ENCODE measurements at places on chromosomes 2 and 18.

GRCh38 chr2:120293096-120294007 lies 40.7 kb downstream of the RALB start:
- DNase-seq = no peak

DNA sequence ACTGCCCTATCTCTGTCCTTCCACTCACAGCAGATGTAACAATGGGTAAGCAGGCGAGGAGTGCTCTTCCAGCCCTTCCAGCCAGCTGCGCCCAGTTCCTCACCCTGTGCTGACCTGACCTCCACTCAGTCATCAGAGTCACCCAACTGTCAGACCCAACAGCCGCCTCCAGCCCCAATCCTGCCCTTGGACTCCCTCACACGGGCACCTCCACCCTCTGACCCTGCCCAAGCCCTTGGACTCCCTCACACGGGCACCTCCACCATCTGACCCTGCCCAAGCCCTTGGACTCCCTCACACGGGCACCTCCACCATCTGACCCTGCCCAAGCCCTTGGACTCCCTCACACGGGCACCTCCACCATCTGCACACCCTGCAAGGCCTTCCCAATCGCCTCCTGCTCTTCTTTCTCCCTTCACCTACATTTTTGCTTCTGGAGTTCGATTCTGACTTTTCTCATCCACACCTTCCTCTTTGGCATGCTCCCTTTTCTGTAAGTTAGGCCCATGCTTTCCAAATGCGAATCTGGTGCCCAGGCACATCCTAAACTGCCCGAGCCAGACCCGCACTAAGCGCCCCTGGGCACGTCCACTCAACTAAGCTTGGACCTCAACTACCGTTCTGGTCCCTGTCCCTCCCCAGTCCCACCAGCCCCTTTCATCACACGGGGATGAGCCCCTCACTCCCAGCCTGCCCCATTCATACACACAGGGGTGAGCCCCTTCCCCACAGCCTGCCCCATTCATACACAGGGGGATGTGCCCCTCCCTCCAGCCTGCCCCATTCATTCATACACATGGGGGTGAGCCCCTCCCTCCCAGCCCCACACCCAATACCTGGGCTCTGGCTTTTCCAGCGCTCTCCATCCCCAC lies 15.9 kb downstream of the EIPR1 start:
- DNase-seq = no peak

GRCh38 chr2:164617466-164617865 lies 3.8 kb downstream of the GRB14 start:
- DNase-seq = no peak

- peak; percentile 64 for DNase-seq
Observed at GRCh38 chr18:34729264-34729663, 19.2 kb downstream of the DTNA start.

GRCh38 chr2:101805152-101806088 lies 107.9 kb downstream of the MAP4K4 start:
- peak; percentile 57 for DNase-seq

DNA sequence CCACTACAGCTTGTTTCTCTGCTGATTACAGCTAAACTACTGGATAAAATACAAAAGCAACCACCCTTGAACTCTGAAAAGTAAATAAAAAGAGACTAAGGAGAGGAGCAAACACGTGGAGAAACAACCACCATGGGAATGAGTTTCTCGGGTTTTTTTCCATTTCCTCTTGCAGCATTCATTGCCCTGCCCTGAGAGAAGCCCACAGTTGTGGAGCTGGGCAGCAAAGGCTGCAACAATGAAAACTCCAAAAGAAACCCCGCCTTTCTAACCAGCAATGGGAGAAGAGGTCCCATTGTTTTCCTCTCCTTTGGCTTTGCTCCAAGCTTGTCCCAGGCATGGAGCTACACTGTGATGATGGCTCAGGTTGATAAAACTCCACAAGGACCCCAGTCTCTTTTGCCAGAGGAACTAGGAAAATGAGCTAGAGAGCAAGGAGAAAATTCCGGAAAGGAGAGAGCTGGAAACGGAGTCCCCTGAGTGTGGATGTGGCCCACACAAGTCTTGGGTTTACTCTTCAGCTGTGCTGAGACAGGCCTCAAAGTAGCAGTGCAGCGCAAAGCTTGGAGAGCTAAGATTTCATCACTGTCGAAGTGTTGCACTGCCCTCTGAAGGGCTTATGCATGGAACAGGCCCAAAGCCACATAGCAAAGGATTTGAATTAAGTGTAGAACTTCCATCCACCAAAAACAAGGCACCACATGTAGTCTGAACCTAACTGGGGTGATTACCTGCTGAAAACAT lies 20.9 kb downstream of the NAPG start:
- no peak for DNase-seq

DNA sequence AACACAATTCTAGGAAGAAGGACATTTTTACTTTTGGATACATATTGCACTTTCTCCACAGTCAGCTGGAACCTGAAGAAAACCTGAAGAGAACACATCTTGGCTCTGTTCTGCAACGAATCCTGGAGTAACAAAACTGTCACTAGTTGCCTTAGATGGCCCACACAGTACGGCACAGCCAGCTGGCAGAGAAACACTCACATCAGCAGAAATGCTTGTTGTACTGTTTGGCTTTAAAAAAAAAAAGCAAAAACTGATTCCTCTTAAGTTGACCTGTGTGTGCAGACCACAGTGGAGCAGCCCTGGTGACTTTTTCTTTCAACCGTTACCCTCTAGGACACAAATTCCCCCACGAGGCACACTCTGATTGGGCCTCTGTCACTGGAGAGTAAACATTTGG lies 152.3 kb upstream of the TWIST2 start:
- no peak for DNase-seq

DNA sequence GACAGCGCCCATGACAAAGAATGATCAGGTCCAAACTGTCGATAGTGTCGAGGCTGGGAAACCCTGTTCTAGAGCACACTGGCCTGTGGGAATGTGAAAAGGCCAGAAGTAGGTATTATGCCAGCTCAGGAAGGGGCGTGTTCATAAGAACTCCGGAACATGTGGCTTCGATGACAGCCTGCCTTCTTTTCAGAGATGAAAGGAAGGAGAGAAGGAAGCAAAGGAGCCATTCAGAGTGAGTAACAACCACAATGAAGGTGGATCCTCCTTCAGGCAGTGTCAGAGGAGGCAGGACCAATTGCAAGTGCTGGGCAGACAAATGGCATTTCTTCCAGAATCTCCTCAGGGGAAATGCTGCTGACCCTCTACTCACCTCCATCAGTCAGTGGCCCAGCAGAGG lies 58.5 kb downstream of the NCKAP5 start:
- no peak for DNase-seq

- DNase-seq = peak; percentile 60
Observed at GRCh38 chr2:199940373-199940772, 14.9 kb downstream of the TYW5 start.

DNA sequence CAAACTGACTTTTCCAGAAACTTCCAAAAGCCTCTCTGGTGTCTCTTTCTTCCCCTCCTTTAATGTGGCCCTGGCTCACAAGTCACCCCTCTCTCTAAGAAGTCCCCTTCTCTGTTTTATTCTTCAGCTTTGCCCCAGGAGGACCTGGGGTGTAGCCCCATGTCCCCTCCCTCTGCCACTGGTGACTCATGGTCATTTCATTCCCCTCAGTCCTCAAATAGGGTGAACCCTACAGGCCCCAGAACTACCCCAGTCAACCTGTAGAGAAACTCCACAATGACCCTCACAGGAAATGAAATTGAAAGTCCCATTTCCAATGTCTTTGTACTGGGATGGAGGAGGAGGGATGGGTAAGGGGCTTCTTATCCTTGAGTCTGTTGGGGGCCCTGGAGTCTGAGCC lies 6.2 kb upstream of the SPEG start:
- no peak for DNase-seq

- DNase-seq = no peak
Observed at GRCh38 chr2:189305291-189305943, 125.9 kb upstream of the COL5A2 start.

- no peak for DNase-seq
Observed at GRCh38 chr2:236916181-236916580, 169.5 kb upstream of the COPS8 start.

- no peak for DNase-seq
Observed at GRCh38 chr18:41499345-41499744, 455.7 kb upstream of the PIK3C3 start.

DNA sequence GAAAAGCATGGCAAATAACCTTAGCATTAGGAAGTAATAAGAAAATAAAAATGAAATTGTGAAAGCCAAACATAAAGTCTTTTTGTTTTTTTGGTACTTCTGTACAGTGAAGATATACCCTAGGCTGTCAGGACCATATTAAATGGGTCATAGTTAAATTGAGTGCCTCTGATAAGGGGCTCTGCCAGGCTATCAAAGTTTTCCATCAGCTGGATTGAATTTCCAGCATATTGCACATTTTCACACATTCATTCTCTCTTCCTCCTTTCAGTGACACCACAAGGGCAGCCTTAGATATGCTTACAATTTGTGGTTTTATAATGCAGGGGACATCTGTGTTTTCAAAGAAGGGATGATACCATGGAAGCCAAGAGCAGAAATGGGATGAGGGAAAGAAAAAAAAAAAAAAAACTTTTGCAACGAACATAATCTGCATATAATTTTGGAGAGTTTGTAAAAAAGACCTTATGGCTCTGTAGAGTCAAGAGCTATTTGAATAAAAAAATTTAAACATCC lies 109.3 kb upstream of the LYPD1 start:
- DNase-seq = no peak

DNA sequence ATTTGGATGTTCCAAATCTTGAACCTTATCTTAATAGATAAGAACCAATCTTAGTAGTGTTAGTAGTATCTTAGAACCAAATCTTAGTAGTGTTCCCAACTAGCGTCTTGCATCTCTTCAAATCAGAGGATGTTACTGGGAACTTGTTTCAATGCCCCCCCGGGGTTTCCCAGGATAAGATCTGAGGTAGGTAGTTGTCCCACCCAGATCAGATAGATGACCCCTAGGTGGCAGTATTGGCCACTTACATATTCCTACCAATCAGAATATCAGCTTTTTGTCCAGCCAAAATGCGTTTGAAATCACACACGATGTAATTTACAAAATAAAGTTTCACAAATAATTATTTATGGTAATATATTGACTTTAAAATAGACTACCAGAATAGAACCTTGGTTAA lies 314.8 kb downstream of the MBD2 start:
- peak; percentile 55 for DNase-seq

DNA sequence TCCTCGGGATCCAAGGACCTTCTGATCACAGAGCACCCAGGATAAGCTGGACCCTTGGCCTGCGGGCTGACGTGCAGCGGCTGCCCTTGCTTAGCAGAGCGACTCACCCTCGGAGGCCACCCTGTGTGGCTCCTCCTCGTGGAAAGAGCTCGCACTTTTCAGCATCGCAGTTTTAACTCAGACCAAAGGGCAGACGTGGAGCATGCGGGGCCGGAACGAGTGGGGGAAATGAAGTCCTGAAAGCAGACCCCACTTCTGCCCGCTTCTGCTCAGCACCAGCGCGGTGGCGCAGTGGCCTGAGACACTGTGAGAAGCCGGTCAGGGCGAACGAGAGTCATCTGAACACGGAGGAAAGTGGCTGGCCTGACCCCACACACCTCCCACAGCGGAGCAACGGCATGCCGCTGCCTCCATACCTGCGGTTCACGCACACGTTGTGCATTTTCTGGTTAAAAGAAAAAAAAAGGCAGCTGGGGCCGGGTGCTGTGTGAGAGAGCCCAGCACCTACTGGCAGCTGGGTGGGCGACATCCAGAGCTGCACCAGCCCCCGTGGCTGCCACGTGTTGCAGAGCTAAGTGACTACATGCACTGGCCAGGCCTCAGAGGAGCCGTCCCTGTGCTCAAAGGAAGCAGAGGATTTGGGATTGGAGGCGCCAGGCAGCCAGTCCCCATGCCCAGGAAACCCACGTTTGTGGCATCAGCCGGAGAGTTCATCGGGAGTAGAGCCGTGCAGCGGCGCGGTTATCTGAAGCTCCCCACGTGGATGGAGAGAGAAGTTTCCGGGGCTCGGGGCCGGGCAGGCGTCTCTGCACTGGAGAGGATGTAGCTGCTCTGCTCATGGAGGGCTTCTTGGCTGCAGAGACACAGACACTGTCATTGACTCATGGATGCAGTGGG lies 89.7 kb downstream of the USP40 start:
- no peak for DNase-seq

- no peak for DNase-seq
Observed at GRCh38 chr2:20430035-20430434, 16.8 kb upstream of the RHOB start.

DNA sequence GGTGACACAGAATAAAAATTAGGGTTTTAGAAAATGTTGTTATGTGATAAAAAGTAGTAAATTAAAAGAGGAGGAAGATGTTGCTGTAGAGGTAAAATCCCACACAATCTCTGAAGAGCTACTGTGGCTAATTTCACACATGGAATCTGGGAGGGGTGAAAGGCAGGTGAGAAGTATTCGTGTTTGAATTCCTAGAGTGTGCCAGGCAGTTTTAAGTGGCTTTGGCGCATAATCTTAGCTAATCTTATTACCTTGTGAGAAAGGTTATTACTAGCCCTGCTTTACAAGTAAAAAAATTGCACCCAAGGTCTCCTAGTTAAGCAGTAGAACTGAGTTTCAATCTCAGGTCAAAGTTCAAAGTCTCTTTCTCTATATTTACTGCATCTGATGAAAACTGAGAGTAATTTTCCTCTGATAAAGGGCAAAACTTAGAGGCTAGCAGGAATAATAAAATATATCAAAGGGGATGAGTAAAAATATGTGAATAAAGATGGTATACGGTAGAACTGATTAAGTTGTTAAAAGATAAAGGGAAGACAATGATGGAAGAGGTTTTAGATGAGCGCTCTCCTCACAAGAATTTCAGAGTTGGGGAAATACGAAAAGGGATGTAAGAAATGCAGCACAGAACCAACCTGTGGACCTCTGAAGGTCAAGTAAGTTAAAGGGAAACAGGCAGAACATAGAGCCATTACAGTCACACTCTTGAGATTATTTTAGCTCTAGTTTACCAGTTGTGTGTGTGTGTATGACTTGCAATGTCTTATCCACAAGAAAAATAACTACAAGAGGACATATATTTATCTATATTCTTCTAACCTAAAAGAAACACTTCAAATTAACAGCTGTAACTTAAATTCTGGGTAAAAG lies 34.8 kb downstream of the GAREM1 start:
- DNase-seq = no peak

- peak; percentile 32 for DNase-seq
Observed at GRCh38 chr2:24984912-24985311, 13.2 kb upstream of the DNAJC27 start.

- DNase-seq = peak; percentile 76
Observed at GRCh38 chr2:11411768-11412448, 54.1 kb downstream of the E2F6 start.

- DNase-seq = no peak
Observed at GRCh38 chr2:120444691-120445240, 98.8 kb downstream of the INHBB start.
